ENCODE measurements at places on chromosomes 5 and 9.

GRCh38 chr5:147613359-147613758 lies 103.5 kb upstream of the DPYSL3 start:
- no peak for DNase-seq

GRCh38 chr5:148090773-148091250 lies 27.0 kb downstream of the SPINK5 start:
- no peak for DNase-seq

- DNase-seq, result no peak
Observed at GRCh38 chr5:24496268-24496667, 148.5 kb downstream of the CDH10 start.

- DNase-seq, result no peak
Observed at GRCh38 chr5:172524573-172525021, 70.3 kb upstream of the SH3PXD2B start.

- no peak for DNase-seq
Observed at GRCh38 chr5:93717162-93717561, 24.2 kb downstream of the POU5F2 start.

DNA sequence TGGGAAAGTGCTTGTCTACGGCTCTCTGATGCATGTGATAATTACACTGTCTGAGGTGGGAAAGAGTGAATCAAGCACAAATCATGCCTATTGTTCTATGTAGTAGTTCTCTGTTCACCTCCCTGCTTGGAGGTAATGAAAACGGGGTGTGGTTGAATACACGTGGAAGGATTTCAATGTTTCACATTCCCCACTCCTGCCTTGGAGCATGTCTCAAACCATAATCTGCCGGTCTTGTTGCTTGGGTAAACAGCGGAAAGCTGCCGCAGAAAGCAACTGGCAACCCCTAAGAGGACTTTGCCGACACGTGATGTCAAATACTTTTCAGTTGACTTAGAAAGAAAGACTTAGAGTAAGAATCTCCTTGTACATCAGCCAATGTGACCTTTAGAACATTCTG lies 63.5 kb upstream of the MOCS2 start:
- DNase-seq, result no peak

DNA sequence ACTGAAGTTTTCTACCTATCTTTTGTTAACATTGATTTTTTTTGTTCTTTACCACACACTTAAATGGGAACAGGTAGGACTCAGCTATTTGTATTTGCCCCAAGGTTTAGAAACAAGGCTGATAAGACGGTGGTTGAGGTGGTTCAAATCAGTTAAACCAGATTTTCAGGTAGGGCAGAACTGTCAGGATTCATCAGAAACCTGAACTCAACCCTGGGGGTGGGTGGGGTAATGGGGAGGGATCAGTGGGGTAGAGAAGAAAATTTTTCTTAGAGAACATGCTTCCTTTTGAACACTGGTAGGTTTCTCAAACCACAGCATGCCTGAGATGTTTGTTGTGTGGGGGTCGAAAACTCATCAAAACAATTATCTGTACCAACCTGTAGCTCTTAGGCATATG lies 113.0 kb downstream of the BASP1 start:
- no peak for DNase-seq

- peak; percentile 55 for DNase-seq
Observed at GRCh38 chr9:278651-279050, 64.0 kb downstream of the DOCK8 start.

GRCh38 chr5:88503041-88503345 lies 234.3 kb upstream of the TMEM161B start:
- DNase-seq, result no peak

- DNase-seq, result no peak
Observed at GRCh38 chr9:133162861-133163503, 732 bp downstream of the GBGT1 start.

DNA sequence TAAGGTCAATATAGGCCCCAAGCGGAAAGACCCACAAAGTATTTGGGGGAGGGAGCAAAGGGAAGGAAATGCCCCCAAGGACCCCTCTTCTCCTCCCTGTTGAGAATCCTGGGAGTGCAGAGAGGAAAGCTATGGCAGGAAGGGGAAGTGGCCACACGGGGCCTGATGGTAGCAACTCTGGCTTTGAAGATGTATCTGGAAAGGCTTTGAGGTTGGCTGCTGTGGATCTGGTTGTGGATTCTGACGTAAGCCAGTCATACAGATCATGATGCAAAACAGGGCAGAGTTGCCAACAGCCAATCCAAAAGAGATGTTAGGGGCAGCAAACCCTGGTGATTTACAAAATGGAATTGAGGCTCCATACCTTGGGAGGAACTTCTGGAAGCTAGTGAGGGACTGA lies 108.8 kb downstream of the PRKACG start:
- DNase-seq, result no peak

- no peak for DNase-seq
Observed at GRCh38 chr9:16268067-16268881, 602.2 kb downstream of the BNC2 start.

DNA sequence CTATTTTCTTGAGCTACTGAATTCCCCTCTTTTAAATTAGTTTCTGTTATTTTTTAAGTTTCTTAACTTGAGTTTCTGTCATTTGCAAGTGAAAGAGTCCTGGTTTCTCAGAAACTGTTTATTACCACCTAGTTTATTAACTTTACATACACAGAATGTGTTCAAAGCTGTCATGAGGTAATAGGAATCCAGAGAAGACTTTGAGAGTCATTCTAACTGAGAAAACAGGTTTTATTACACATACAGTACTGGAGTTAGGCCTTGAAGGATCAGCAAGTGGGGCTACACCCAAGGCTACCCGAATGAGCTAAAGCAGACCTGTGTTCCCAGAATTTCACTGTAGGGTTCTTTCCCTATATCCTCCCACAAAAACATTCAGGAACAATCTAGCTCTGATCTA lies 33.1 kb downstream of the FAM114A2 start:
- DNase-seq, result no peak

DNA sequence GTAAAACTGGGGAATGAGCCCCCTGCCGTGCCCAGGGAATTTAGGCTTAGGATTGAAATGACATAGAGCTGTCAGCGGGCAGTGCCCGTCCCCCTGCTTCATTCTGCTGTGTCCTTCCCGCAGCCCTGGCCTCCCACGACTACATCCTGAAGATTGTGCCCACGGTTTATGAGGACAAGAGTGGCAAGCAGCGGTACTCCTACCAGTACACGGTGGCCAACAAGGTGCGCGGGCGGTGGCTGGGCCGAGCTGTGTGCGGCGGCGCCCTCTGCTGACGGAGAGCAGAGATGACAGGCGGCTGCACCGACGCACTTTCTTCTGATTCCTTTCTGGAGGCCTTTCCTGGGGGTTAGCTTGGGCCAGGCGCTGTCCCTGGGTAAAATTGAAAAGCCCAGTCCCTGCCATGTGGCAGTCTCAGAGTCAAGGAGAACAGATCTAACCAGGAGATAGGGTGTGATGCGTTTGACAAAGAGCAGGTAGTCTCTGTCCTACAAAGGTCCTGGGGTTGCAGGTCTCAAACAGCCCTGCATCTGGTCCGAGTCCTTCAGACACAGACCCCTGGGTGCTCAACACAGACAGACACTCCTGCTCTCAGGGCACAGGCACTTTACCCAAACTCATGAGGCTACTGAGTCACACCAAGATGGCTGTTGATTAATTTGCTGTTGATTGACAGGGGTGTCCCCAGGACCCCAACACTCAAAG lies 26.8 kb upstream of the RPL26L1 start:
- peak; percentile 73 for DNase-seq

DNA sequence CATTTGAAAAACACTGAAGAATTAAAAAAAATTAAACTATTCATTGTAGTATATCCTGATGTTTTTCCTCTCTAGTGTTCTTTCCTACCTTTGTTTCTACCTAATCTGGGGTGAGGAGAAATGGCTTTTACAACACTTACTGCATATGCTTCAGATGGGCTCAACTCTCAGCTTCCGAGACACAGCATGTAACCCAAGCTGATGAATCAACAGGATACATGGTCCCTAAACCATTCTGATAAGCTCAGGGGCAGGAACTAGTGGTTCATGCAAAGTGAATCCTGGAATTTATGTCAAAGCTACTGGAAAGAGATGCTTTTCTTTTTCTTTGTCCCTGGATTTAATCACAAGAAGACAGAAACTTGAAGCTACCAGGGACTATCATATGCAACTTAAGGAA lies 672.5 kb upstream of the RORB start:
- DNase-seq, result no peak

DNA sequence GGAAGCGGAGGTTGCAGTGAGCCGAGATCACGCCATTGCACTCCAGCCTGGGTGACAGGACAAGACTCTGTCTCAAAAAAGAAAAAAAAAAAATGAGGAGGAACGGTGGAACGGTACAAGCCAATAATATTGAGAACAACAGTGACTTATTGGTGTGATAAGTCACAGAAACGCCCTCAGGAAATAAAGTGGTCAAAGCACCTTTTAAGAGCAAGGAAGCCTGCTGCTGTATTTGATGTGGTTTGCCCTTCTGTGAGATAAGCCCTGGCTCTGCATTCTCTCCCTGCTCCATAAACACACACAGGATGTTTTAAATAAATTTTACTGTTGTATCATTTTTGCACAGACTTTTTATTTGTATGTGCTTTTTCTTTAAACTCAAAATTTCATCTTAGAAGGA lies 269.9 kb upstream of the MSX2 start:
- DNase-seq, result peak; percentile 44

DNA sequence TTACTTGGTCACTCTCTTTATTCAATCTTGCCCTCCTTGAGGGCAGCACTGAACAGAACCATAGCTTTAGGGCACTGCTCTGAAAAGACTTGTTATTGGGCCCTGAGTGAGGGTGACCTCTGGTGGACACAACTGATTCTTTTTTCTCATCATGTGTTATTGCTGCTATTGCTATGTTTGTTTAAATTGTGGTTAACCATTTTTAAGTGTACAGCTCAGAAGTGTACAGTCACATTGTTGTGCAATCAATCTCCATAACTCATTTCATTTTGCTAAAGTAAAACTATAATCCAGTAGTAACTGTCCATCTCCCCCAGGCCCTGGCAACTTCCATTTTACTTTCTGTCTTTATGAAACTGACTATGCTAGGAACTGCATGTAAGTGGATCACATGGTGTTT lies 351.1 kb upstream of the RIOK2 start:
- no peak for DNase-seq

- DNase-seq, result no peak
Observed at GRCh38 chr9:1882711-1883403, 132.3 kb upstream of the SMARCA2 start.

GRCh38 chr5:80937584-80938356 lies 22.4 kb upstream of the RASGRF2 start:
- DNase-seq, result no peak

DNA sequence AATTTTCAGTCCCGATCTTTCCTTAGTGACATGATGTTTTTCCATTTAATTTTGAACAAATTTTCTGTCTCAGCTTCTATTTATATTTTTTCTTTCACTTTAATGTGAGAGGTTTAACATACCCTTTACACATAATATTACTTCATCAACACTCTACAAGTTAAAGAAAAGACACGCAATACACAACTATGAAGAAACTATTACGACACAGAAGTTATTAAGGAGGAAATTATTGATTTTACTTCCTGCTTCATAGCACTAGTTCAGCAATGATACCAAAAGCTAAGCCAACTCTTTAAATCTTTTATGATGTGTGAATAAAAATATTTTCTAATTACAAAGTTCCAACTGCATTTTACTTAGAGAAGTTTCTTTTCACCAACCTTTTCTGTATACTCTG lies 432.3 kb upstream of the DAB2 start:
- no peak for DNase-seq

DNA sequence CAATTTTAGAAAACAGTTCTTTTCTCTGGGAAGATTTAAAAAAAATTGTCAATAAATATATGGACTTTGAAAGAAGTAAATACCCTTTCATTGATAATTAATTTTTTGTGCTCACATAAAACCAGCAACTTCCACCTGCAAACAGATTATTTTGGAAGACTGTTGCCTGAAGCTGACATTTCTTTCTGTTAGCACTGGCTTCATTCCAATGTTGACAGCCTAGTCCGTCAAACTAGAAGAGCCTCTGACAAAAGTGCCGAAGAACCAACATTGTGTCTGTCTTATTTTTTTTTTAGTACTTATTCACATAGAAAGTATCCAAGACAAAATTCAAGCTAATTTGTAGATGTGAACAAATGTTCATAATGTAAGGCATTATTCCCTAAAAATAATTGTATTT lies 108.6 kb upstream of the TMEM161B start:
- DNase-seq, result no peak

DNA sequence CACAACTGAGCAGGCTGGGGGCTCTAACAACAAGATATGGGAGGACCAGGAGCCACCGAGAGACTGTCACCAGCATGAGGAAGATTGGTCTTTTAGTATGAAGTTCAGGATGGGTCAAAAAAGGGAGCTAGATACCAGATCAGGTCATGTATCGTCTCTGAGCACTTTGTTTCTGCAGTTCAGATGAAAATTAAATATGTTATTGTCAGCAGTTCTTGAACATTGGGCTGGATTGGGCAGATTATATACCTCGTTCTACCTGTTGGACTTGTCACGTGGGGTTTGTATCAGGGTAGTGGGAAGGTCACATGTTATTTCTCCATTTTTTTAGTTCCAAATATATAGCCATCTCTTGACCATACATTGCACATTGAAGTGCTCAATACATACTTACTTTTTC lies 47.3 kb downstream of the RCL1 start:
- DNase-seq, result no peak

DNA sequence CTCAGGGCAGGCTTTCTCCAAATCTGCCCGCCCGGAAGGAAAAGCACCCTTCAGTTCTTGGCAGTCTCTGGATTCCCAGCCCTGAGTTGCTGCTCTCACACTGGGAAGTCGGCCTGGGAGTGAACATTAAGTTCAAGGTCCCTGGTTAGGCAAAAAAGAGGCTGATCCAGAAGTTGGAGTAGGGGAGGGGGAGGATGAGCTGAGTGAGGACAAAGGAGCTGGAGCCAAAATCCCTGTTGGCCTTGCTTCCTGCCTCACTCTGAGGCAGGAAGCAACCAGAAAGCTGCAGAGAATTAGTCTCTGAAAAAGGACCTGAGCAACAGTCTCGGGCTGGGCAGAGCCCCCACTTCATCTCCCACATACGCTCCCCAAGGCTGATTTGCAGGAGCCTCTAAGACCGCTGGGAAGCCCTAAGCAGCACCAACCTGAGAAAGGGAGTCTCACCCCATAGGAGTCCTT lies 15.0 kb upstream of the RPS14 start:
- no peak for DNase-seq

DNA sequence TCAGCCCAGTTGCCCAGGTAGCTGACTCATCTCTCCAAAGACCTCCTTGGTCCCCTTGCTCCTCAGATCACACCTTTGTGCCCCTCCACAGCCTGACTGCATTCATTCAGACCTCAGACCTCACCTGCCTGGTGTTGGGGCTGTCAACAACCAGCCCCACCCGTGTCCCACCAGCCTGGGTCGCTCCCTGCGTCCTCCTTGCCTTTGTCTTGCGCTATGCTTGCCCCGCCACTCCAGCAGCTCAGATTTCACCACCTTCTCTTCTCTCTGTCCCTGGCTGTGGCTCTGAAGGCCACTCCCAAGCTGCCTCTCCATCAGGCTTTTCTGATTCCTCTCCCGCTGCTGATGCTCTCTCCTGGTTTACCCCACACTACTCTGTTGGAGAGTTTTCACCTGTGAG lies 103.5 kb downstream of the MVB12B start:
- no peak for DNase-seq
